ENCODE measurements at places on chromosomes 13 and 19.
A peak's percentile ranks its signal among the peaks of the same experiment; 100 is the strongest.

DNA sequence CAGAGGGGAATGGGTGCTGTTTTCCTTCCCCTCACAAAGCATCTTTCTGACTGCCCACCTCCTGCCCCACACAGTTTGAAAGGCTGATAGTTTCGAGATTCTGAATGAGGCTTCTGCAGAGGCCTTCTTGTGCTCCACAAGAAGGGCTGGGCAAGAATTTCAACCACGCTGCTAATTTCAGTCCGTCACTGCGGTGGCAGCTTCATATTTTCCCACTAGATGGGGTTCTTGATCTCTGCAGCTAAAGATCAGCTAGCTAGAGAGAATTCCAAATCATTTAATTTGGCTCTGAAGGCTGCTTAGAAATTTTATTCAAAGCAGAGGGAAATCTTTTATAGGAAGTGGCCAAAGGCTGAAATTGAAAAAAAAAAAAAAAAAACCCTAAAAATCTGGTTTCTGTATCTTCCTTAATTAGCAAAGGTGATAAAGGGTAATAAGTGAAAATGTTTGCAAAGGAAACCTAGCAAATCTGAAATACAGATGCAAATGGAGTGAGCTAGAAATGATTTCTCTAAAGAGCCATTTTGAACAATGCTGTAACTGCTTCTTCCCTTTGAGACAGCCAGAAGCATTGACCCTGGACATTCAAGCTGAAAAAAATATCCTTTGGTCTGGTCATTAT lies 38.0 kb upstream of the C13orf42 start:
- DNase-seq, result no peak

DNA sequence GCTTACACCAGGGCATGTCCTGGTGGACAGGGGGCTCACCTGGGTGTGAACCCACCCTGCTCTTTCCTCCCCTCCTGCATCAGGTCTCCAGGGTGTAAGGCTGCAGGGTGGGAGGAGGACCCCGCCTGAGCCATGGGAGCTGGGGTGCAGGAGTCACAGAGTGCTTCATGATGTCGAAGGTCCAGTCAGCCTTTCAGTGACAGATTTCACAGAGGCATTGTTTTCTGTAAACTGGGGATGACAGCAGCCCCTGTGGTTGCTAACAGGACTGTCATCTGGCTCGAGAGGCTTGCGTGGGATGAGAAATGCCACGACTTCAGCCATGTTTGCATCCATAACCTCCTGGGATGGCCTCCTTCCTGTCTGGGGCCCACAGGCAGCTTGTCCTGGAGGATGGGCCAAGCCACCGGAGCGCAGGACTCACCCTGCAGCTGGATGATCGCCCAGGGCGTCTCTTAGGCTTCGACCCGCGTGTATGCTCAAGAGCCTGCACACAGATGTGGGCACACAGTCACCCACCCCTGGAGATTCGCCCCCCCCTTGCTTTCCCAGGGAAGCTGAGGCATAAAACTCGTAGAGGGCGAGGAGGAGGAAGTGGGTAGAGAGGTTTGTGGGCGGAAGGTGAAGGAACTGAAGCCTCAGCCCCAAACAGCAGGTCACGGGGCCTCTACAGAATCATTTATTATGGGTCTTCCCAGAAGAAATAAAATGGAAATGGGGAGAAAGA lies 4.9 kb downstream of the NANOS3 start:
- no peak for DNase-seq

GRCh38 chr19:38849860-38850435 lies at the start of gene HNRNPL:
TSS of gene HNRNPL (minus strand) at chr19:38849986. CDS start at chr19:38849966, 20 bp downstream.
- DNase-seq, result peak; percentile 98

DNA sequence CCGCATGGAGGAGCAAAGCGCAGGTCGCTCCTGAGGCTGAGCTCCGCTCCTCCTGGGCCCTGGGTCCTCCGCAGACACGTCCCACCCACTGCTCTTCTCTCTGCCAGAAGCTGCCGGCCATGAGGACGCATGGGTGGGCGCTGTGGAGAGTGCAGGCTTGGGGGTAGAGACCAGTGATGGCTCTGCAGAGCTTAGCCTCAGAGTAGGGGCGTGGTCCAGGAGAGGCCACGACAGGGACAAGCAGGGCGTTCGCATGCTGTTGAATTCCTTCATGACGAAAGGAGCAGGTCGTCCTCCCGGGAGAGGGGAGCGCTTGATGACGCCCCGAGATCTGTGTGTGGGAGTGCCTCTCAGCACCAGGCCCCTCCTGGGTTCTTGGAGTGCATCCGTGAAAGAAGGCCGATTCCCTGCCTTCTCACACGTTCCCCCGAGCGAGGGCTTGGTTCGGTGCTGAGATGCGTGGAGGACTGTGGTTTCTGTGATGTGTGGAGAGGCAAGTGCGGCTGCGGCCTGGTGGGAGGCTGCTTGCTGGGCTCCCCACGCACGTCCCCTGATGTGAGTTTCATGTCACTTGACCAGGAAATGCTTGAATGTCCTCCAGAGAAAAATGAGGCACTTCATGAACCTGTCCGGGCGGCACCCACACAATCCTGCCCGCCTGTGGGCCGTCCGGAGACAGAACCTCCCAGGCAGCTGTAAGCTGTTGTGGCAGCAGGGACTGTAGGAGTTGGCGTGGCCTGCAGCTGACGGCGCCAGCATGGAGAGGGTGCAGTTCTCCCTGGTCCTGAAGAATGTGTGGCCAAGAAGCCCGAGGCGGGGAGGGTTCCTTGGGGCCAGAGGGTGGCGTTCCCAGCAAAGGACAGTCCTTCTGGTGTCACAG lies 4.5 kb downstream of the SF3A2 start:
- DNase-seq, result no peak

GRCh38 chr19:48646722-48647216 lies 782 bp upstream of the CA11 start:
- DNase-seq, result no peak

GRCh38 chr13:77833331-77833863 lies 85.2 kb downstream of the EDNRB start:
- DNase-seq, result no peak

- no peak for DNase-seq
Measured at GRCh38 chr19:30631033-30631370, 258.8 kb downstream of the ZNF536 start.

GRCh38 chr19:50465986-50466705 lies 10.2 kb upstream of the EMC10 start:
- no peak for DNase-seq

GRCh38 chr19:49564616-49565045 lies 15.7 kb downstream of the NOSIP start:
- no peak for DNase-seq

DNA sequence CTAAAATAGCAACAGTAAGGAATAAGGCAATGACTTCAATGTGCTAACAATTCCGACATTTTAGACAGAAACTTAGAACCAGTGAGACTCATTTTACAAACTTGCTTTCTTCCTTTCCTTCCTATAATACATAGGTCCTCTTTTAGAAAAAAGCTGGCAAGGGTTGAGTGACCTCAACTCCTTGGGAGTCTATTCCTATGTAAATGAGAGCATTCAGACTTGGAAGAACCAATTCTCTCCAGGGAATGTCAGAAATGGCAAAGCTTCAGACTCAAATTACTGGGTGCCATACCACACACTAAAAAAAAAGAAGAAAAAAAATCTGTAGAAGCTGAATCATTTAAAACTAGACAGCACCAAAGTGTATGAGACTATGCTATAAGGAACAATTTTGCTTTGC lies 1328.2 kb downstream of the OLFM4 start:
- DNase-seq, result no peak

DNA sequence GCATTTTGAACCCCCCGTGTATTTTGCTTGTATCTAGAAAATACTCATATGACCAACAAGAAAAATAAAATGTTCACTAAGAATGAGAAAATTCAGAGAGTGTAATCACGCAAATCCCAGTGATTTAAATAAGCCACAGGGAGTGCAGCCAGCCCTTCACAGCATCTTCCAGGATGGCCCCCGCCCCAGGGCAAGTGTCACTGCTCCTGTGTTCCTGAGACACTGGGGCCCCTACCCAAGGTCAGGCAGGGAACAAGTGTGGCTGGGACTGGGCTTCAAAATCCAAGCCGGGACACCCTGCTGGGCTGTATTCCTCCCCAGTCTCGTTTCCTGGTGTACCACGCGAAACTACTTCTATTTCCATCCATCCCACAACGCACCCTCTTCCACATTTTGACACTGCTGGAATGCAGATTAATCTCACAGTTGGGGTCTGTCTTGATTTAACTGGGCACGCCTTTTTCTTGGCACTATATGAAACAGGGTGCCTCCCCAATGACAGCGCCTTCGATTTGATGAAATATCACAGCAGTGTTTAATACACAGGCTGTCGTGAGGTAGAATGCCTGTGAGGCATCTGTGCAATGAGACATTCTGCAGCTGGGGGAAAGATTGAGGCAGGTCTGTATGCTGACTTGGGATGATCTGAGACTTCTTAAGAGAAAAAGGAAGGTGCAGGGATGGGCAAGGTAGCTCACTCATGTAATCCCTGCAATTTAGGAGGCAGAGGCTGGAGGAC lies 18.3 kb upstream of the CCNP start:
- DNase-seq, result no peak

Data from stimulated activated CD4-positive, alpha-beta T cell treated with anti-CD3 and anti-CD28 coated beads, TNF-alpha, amount 100 ng/mL, for 4 hours (primary cell).